EH (cell line): ENCODE measurements at places on chromosomes 6 and 20.

- peak; percentile 54 for DNase-seq
Observed at GRCh38 chr6:137217801-137218472, 1.2 kb downstream of the IFNGR1 start.

DNA sequence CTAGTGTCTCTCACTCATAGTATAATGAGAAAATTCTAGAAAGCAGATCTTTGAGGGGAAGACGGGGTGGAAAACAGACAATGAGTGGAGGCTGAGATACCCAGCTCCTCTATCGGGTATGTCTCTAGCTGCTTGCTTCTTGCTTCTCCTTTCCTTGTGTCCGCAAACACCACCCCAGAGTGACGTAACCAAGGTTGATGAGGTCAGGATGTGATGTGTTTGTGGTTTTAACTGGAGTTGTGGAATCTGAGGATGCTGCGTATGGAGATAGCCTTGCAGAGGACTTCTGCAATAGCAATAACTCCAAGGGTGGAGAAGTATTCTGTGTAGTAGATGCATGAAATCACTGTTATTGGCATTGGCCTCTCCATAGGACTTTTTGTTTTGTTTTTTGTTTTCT, 132.7 kb upstream of the IFNGR1 start:
- peak; percentile 15 for DNase-seq

- DNase-seq, result no peak
Observed at GRCh38 chr20:59040667-59041066, 1.9 kb downstream of the PRELID3B start.

- DNase-seq, result no peak
Observed at GRCh38 chr6:122791310-122791679, 2.2 kb downstream of the SMPDL3A start.

- peak; percentile 57 for DNase-seq
Observed at GRCh38 chr6:152948150-152948768, 34.6 kb downstream of the FBXO5 start.

DNA sequence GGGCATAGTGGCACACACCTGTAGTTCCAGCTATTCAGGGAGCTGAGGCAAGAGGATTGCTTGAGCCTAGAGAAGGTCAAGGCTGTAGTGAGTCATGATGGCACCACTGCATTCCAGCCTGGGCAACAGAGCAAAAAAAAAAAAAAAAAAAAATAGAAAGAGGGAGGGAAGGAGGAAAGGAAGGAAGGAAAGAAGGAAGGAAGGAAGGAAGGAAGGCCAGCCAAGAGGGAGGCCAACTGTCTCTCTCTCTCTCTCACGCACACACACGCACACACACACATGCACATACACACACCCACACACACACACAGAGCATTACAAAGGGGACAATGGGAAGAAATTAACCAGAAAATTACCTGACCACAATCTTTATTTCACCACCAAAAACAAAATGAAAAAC, 50.6 kb upstream of the COL9A1 start:
- DNase-seq, result no peak

- DNase-seq, result no peak
Observed at GRCh38 chr20:4881006-4881730, 120.1 kb downstream of the SLC23A2 start.

- DNase-seq, result no peak
Observed at GRCh38 chr6:40290816-40291215, 296.3 kb downstream of the LRFN2 start.

- peak; percentile 62 for DNase-seq
Observed at GRCh38 chr6:127192911-127193541, 73.6 kb upstream of the RNF146 start.

DNA sequence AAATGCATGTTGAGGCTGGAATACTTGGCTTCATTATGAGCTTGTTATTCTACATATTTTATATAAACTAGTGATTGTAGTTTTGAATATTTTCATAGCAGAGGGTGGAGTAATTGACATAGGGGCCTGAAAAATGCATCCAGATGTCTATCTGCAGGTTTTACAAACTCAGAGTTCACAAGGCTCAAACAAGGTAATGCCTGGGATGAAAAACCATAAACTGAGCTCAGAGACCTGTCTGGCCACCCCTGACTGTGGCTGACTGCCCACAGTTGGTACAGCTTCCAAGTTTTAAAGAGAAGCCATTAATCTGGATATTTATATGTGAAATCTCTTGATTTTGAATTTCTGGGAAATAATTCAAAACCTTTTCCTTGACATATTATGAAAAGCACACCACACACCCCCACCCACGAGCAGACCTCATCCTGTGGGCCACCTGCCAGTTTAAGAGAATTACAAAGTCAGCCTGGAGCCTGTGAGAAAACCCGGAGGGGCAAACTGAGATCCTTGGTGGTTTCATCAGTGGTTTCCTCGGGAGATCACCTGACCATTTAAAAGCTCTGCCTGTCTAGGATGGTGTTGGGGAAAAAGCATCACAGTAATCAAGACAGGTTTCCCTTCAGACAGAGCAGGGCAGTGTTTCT, 230.1 kb downstream of the SAMD5 start:
- peak; percentile 16 for DNase-seq

DNA sequence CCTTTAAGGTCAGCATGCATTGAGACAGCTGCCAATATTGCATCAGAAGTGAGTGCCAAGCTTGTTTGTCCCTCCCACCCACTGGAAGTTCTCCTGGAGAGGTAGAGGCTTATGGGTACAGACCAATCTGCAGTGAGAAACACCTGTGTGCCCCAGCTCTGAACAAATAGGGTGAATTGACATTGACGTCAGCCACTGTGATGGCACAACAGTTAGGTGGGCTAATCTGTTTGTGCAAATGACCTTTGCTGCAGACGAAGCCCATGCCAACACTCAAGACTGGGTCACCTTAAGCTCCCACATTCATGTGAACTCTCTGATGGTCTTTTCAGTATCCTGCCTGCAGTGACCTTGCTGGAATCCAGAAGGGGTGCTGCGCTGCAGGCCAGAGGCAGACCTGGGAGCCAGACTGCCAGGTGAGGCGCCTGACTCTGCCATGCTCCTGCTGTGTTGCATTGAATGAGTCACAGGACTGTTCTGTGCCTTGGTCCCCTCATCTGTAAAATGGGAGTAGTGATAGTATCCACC, 99.9 kb downstream of the ALDH8A1 start:
- DNase-seq, result no peak

DNA sequence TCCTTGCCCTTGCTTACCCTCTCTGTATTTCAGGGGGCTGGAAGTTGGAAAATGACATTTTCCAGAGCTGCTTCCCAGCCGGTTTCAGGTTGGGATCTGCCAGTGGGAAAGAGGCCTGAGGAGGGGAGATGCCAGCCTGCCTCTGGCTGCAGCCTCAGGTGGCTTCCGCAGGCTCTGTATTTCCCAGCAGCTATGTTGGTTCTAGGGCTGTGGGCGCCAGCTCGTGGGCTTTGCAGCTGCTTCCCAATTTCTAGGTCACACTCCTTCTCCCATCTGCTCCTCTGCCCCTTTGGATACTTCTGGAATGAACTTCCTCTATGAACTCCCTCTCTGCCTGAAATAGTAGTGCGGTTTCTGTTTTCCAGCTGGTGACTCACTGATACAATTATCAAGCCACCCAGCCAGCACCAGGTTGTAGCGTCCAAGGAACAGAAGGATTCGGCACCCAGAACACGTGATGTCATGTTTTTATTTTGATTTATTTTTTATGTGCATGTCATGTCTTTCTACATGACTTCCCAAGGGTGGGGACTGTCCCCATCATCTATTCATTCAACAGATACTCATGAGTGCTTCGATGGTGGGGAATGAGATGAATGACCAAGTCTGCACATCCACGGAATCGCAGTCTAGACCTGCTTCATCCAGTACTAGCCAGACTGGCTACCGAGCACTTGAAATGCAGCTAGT, 38.0 kb downstream of the TGM2 start:
- peak; percentile 91 for DNase-seq

DNA sequence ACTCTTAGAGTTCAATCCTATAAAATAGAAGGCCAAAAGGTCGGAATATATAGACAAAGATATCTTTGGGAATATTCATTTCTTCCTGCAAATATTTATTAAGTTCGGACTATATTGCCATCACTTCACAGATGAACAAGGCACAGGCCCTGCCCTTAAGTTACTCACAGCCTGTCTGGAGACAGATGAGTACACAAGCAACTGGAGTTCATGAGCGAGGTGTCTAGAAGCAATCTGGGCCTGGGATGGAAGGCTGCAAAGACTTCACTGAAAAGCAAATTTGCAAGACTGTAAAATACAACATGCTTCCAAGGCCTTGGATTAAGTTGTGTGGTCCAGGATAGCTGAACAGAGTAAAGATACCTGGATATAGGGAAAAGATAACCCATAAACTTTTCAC, 56.7 kb upstream of the CEP85L start:
- DNase-seq, result peak; percentile 11

DNA sequence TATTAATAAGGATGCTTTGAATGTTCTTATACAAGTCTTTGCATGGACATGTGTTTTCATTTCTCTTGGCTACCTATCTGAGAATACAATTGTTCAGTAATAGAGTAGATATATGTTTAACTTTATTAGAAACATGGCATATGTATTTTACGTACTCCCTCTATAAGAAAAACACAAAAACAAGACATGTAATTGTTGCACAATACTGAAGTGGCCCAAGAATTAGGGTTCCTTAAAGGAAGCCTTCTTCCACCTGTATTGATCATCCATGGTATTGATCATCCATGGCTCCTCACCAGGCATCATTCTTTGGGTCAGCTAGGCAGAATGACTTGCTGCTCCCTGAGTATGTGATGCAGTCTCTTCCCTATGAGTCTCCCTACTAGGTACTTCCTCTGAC, 20.2 kb upstream of the HIVEP2 start:
- no peak for DNase-seq

DNA sequence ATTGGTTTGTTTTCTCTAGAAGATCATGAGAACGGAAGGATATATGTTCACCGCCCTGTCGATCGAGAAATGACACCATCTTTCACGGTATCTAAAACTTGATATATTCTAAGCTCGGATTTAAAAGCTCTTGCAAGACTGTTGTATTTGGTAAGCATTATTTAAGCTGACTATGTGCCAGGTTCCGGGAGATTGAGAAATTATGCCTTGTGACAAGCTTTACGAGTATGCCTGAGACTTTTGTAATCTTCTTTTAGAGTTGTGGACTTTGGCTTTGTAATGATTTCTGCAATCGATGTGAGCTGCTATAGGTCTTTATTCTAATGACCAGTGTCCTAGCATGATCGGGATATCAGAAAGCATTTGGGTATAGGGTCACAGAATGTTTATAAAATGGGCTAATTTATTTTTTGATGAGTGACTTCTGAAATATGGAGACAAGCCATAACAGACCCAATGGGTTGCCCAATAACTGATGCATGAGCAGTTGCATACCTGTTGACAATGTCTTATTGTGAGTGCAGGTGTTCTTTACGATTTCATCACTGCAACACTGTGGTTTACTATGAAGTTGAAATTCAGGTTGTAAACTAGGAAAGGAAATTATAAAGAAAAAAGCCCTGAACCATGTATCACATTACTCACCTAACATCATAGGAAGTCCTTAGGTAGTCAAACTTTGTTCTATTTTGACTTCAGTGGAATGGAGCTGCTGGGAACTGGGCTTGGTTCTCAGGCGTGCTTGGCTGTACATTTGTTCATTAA, 14.0 kb downstream of the CDH26 start:
- no peak for DNase-seq

DNA sequence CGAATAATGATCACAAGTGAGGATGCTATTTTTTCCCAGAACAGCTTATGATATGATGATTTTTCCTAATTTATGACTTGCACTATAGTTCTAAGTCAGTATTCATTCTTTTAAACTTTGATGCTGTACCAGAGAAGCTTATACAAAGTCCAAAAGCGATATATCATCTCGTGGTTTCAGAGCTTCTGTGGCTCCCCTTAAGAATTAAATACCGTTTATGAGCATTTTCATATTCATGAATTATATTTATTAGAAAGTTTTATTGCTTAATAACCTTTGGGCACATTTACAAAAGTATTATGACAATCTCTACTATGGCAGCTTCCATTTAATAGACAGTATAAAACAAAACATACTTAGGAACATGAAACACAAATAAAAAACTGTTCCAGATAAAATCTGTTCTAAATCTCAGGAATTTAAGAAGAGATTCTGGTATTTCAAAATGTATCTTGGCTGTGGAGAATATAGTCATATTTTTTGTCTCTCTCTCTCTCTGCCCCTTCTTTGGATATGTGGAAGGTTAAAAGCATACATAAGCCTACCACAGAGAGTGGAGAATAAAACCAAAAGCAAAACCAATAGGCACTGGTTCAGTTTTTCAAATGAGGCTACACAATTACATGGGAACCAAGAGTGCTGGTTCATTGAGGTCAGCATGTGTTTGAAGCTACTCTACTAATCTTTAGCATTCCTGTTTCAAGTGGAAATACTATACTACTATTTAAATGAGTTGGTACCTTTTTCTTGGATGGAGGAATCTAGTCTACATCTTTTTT, 884.5 kb upstream of the GJE1 start:
- no peak for DNase-seq

- DNase-seq, result peak; percentile 16
Observed at GRCh38 chr20:63463400-63464288, 8.8 kb downstream of the KCNQ2 start.

DNA sequence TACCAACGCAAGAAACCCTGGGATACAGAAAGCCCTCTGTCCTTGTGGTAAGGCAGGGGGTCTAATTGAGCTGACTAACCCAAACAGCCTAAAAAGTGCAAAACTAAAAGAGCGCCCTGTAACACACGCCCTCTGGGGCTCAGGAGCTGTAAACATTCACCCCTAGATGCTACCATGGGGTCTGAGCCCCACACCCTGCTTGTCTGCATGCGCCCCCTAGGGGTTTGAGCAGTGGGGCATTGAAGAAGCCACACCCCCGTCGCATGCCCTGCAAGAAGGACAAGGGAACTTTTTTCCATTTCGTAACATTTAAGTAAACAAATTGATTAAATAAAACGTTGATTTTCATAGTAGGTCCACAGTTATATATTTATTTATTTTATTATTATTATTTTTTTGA, 616.9 kb upstream of the MAN1A1 start:
- DNase-seq, result no peak

DNA sequence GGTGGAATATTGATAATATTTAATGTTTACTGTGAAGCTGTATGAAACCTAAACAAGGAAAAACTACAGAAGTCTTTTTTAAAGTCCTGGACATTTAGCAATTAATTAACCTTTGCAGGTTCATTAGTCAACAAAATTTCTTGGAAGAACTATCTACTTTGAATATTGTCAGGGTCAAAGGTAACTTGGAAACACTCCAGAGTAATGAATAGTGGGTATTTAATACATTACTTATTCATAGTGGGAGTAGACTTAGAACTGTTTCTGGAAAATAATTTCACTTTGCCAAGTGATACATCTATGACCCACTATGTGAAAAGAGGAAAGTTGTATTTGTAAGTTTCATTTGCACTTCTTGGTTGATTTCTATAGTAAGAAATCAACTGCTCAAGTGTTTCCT, 319.1 kb downstream of the TFAP2B start:
- DNase-seq, result no peak

DNA sequence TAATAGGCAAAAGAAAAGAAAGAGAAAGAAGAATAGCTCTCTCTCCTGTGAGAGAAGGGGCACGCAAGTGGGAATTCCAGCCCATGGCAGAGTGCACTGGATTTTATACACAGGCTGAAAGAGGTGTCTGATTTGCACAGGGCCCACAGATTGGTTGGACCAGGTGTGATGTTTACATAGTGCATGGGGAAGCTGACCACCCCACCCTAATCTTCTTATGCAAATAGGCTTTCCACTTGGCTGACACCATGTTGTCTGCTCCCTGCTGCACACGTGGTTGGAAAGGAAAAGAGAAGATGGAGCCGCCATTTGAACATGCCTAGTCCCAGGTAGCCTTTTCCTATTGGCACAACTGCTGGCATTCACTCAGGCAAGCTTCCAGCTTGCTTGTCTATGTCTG, 20.2 kb downstream of the MICA start:
- DNase-seq, result no peak

GRCh38 chr6:126113261-126113660, 126.9 kb downstream of the TRMT11 start:
- DNase-seq, result no peak
